ENCODE measurements at places on chromosomes 7 and 10. TPM values are rescaled to one million over a fixed set of nuclear protein-coding genes. Genes with fewer than 3 reads are reported as not detected.

- no peak for DNase-seq
Observed at GRCh38 chr7:102244601-102245000, 42.1 kb upstream of the SH2B2 start.

- no peak for DNase-seq
Observed at GRCh38 chr10:73979809-73980433, 18.0 kb upstream of the VCL start.

- DNase-seq = no peak
Observed at GRCh38 chr7:155109121-155109520, 39.0 kb downstream of the HTR5A start.

Gene HTR7
- total RNA-seq = 0.89 TPM

- DNase-seq = no peak
Observed at GRCh38 chr7:149849174-149849573, 11.0 kb downstream of the ZNF862 start.

GRCh38 chr10:24952707-24953645 lies 570 bp upstream of the PRTFDC1 start:
- peak; percentile 41 for DNase-seq

Gene BRAT1
- 18.7 TPM for total RNA-seq

GRCh38 chr10:22367471-22367870 lies 22.2 kb downstream of the SPAG6 start:
- no peak for DNase-seq

DNA sequence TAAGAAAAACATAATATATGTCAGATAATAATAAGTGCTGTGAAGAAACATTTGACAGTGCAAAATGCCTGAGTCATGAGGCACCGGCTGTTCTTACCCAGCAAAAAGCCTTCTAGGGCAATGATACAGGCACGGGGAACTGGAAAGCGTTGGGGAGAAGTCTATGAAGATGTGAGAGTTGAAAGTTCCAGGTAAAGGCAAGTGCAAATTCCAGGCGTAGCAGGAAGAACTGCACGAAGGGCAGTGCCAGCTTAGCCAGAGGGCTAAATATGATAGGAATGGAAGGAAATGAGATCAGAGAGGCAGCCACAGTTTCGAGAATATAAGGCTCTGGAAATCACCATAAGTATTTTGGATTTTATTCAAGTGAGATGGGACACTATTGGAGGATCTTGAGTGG lies 87.0 kb downstream of the IPMK start:
- no peak for DNase-seq

Gene CEP55
- total RNA-seq = 3.7 TPM

Gene CHRM2
- not detected for total RNA-seq

GRCh38 chr10:78520737-78521430 lies 487.2 kb downstream of the RPS24 start:
- DNase-seq = peak; percentile 54

Gene PRKCQ
- 1.9 TPM for total RNA-seq

DNA sequence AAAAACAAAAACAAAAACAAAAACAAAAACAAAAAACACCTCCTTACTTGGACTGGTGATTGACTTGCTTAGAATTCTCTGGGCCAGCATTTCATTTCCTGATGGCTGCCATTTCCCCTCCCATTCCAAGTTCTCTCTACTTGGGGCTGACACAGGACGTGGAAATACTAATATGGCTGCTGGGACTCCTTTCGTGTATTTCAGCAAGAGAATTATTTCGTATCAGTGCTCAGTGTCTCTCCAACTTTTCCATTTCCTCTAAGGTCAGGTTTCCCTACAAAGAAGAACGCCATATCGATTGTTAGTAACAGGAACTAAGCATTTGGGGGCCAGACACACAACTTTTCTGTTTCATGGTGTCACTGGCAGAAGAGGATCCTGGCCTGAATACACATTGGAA lies 22.5 kb upstream of the VAX1 start:
- no peak for DNase-seq

GRCh38 chr10:43053825-43054224 lies 23.0 kb upstream of the RET start:
- no peak for DNase-seq

Gene SPDYE8
- total RNA-seq = not detected

- DNase-seq = no peak
Observed at GRCh38 chr7:2488272-2488645, 12.1 kb upstream of the GRIFIN start.

DNA sequence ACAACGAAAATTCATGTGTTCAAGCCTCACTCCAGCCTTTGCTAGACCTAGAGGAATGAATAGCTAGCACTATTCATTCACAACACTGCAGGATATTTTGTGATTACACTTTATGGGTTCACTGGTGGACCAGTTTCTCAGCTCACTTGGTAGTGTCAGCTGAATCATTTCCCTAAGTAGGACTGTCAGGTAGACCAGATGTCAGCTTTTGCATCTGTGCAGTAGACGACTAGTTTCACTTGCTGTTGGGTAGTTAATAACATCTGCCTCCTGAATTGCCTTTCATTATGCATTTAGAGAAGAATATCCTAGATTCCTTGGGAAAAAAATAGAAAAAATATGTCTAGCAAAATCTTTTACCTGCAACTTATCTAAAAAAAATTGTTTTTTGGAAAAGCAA lies 296.4 kb downstream of the ADARB2 start:
- DNase-seq = no peak

GRCh38 chr7:80127412-80128160 lies 7.0 kb upstream of the GNAI1 start:
- no peak for DNase-seq

Gene MRLN
- total RNA-seq = not detected

Gene ADAM8
- 1.7 TPM for total RNA-seq

Gene ENO4
- 1.4 TPM for total RNA-seq

GRCh38 chr10:480498-480927 lies 209.0 kb downstream of the DIP2C start:
- DNase-seq = no peak

Data from astrocyte (in vitro differentiated cells and primary cell).